ENCODE measurements at places on chromosomes 5 and 9. TPM values are rescaled to one million over a fixed set of nuclear protein-coding genes. Genes with fewer than 3 reads are reported as not detected.

GRCh38 chr9:89254773-89255125 is 56.2 kb upstream of the CKS2 start:
- H3K36me3 ChIP-seq, result no peaks in the 10 kb centered on the region
- H3K4me1 ChIP-seq, result no peaks in the 10 kb centered on the region
- no peak for DNase-seq
- no peak overlapping the region for H3K4me3 ChIP-seq
- H3K27me3 ChIP-seq, result no peaks in the 10 kb centered on the region
- no peak overlapping the region for H3K27ac ChIP-seq

Gene SOX30
- polyA plus RNA-seq, result 197 TPM

DNA sequence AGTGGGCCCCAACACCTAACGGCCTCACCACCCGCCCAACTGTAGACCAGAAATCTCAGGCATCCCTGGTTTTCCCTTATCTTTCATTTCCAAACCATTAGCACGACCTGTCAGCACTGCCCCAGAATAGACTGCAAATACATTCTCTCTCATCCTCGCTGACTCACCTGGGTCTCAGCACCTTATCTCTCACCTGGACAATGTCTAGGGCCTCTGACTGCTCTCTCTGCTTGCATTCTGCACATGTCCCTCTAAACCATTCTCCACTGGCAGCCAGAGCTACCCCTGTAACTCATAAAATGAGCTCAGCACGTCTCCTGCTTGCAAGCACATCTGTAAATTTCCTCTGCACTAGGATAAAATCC is 12.7 kb downstream of the CKMT2 start:
- H3K27me3 ChIP-seq, result no peaks in the 10 kb centered on the region
- no peak overlapping the region for H3K27ac ChIP-seq
- no peaks in the 10 kb centered on the region for H3K36me3 ChIP-seq
- no peak overlapping the region for H3K4me3 ChIP-seq

GRCh38 chr9:14522627-14523379 is 170.4 kb downstream of the ZDHHC21 start:
- DNase-seq, result no peak
- H3K27ac ChIP-seq, result no peak overlapping the region
- no peaks in the 10 kb centered on the region for H3K4me1 ChIP-seq
- no peak overlapping the region for H3K4me3 ChIP-seq
- H3K27me3 ChIP-seq, result no peaks in the 10 kb centered on the region

DNA sequence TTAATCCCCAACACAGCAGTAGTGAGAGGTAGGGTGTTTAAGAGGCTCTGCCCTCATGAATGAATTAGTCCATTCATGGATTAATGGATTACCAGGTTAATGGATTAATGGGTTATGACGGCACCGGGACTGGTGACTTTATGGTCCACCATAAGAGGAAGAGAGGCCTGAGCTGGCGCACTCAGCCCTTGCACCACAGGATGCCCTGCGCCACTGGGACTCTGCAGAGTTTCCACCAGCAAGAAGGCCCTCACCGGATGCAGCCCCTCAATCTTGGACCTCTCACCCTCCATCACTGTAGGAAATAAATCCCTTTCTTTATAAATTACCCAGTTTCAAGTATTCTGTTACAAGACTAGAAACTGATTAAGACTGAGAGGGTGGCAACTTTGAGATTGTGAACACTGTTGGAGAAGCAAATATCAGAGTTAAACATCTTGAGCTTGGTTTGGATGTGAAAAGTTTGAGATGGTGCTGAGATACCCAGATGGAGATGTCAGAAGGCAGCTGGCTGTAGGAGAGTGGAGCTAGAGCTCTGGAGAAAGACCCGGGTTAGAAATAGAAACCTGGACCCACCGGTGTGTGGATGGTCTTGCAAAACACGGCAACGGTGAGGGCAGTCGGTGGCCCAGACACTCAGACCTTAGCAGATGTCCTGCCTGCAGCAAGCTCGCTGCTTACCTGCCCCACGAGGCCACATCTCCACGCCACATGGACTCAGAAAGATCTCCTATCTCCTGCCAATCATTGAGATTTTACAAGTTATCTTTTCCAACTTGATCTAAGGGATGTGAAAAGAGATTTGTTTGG is 98.8 kb downstream of the HSD17B3 start:
- H3K36me3 ChIP-seq, result no peaks in the 10 kb centered on the region
- DNase-seq, result no peak
- H3K4me3 ChIP-seq, result no peak overlapping the region
- H3K4me1 ChIP-seq, result no peaks in the 10 kb centered on the region

Measured in testis (tissue), 5 donors.